ENCODE measurements at places on chromosomes 2 and 18.

GRCh38 chr18:57218281-57218680 lies 71.4 kb downstream of the BOD1L2 start:
- no peak for DNase-seq

- no peak for DNase-seq
Observed at GRCh38 chr18:59460072-59460420, 101.0 kb upstream of the LMAN1 start.

DNA sequence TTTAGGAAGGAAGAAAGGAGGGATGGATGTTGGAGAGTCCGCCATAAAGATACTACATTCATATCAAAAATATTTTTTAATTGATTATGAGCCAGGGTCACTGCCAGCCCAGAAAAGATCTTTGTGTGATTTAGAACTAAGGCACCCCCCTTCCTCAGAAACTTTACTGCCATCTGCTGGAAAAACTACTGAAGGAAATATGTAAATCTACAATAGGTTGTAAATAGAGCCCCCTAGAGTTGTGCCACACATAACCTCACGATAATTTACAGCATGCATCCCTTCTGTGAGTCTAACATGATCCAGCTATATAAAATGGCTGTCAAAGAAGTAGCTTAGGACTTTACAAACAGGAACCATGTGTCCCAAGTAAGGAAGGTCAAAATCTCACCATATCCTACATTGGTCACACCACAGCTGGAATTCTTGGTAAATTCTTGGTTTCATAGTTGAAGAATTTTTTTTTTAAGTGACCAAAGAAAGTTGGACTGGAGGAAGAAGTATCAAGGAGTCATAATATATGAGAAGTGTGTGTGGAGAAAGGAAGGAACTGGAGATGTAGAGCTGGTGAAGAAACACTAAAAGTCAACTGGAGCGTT lies 152.5 kb downstream of the CYP26B1 start:
- DNase-seq = peak; percentile 8

DNA sequence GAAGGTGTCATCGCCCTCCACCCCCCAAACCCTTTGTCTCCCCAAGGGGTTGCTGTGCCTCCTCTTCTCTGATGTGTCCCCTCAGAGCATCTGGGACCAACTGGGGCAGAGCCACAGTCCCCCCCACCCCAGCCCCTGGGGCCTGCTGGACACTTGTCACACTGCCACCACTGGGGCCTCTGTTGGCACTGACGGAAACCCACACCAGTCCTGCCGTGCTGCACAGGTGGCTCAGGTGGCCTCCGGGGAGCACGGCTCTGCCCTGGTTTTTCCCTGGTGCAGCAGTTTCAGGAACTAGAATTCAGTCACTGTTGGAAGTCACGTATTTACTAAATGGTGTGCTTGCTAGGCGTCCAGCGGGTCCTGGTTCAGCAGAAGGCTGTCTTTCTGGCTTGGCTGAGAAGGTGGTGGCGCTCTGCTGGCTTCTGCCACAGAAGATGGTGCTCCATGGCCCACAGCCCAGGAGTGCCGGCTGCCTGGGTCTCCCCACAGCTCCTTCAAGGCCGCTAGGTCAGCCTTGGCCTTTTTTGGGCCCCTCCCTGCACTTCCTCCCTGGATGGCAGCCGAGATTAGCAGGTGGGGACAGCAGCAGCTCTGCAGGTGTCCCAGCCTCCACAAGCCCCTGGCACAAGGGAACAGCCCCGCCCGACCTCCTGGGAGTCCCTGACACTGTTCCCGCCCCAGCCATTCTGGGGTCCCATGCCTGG lies 18.6 kb upstream of the KLHL30 start:
- DNase-seq = no peak

DNA sequence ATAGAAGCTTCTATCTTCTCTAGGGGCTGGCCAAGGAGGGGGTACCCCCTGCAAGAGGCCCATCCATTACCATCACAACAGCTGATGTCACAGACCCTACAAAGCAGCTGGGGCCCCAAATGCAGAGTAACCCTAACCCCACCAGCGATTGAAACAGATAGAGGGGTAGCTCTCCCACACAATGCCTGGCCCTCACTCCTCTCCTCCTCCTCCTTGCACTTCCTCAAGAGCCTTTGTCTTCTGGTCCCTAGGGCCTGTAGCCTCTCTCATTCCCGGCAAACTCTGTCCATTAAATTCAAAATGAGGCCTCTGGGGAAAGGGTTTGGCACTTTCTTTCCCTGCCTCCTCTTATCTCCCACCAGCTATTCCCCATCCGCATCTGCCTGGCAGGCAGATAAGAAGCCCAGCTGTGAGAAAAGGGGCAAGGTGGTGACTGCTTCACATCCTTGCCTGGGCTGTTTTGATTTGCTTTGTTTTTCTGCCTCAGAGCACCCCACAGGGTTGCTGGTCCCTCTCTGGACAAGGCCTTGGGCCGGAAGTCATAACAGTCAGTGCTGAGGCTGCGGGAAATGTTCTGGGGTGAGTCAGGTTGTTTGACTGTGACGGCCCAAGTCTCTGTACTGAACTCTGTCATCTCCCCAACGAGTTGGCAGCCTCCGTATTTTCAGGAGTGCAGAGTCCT lies 26.1 kb upstream of the CYP26B1 start:
- no peak for DNase-seq

GRCh38 chr2:20675701-20676352 lies 8.9 kb downstream of the GDF7 start:
- DNase-seq = no peak

DNA sequence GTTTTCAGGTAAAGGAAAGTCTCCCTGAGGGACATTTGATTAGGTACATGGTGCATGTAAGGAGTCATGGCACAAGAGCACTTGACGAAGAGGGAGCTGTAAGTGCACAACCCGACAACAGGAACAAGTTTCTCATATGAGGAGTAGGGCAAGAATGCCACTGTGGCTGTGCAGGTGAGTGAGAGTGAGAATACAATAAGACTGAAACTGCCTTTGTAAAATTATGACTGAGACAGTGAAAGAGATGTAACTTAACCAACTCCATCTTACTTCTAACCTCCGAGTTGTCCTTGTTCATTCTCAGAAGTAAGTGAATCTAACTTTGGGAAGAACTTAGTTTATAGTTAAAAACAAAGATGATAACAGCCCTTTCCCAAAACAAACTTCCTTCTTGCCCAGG lies 1025.8 kb upstream of the CNTNAP5 start:
- no peak for DNase-seq

- DNase-seq = no peak
Observed at GRCh38 chr2:10471955-10472354, 23.8 kb upstream of the ODC1 start.

DNA sequence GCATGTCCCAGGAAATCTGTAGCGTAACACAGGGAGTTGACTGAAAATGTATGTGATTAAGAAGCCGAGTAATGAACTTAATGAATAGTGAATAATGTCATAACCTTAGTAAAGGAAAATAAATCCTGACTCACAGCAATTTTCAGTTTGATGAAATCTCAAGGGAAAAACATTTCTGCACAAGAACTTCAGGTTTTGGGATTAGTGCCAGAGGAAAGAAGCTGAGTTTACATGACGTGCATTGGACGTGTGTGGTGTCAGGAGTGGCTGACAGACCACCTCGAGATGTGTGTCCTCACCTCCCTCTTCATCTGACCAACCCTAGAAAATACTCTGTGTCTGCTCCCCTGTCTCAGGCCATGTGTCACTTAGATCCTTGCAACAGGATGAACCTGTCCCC lies 39.1 kb downstream of the VWA3B start:
- no peak for DNase-seq

DNA sequence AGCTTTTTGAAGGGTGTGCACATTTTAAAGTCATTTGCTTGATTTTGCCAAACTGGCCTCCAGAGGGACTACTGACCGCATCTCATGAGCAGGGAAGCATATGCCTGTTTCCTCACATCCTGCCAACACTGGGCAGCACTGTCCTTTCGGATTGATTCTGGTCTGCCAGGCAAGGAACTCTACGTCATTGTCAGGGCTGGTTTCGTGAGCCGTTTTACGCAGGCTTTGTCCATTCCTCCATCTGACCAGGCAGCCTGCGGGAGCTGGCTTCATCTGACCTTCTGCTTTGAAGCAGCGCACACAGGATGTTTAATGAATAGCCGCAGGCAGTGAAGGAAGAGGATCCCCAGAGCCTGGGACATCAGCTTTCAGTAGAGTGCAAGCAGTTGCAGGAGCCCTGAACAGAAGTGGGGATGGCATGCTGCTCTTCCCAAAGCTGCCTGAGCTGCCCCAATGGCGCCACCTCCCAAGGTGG lies 46.3 kb upstream of the SEMA4C start:
- DNase-seq = no peak

DNA sequence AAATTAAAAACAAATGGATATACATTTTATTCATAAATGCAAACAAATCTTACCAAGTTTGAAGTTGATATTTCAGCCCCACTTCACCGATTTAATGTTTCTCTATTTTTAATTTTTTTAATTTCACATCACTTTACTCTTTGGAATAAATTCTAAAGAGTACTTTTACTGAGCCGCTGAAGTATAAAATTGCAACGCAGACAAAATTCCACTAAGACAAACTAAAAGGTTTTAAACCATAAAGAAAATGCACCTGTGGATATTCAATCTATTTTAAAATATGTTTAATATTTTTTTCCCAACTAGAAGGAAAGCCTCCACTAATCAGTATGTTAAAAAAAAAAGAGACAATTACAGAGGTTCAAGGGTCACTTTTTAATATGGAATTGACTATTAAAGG lies 1073.9 kb upstream of the CRIM1 start:
- DNase-seq = no peak

GRCh38 chr18:47265197-47265596 lies 13.7 kb upstream of the SKOR2 start:
- no peak for DNase-seq

DNA sequence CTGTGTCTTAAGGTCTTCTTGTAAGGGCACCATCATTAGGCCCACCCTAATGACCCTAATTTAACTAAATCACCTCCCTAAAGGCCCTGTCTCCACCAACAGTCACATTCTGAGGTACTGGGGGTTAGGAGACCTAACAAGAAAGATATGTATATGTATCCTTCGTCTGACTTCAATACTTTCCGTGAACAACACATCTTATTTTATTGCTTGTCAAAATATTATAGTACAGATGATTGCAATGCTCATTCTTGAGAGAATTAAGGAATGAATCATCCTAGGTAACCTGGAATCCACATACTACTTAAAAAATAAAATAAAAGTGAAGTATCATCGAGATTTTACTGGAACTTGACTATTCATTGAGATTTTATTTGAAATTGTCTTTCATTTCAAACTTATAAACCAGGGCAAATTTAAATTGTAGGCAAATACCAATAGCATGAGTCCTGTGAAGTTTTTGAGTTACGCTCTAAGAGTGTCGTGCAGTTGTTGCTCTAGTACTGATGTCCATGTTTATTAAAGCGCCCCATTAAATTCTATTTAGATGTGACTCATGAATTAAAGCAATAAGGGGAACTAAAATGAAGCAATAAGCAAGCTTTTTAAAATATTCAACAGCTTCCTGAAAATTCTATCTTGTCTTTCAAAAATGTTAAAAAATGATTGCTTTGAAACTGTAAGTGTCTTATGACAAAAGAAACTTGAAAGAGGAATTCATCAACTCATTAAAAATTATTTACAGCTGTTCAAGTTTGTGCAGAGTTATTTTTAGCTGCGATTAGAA lies 40.0 kb downstream of the CCDC102B start:
- DNase-seq = no peak

GRCh38 chr2:24815171-24815570 lies 21.9 kb downstream of the CENPO start:
- DNase-seq = no peak

DNA sequence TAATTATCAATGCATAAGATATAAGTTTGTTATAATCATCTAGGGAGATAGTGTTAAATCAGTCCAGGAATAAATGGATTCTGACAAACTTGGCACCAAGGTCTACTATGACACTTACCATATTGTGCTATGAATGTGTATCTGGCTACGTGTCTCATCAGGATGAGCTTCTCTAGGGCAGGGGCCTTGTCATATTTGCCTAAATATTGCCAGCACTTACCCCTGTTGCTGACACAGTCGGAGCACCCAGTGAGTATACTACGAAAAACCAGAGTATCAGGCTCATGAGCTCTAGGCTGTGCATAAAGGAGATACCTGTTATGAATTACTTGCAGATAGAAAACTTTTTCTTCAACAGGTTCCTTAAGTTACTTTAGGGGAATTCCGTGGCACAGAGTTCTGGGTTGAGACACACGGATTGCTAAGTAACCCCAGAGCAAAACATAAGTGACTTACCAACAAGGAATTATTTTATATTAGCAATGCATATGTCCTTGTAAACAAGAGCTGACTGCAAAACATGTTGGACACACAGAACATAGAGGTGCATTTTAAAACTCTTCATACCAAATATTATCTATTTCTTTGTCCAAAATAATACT lies 7.7 kb upstream of the TTC39C start:
- no peak for DNase-seq

Data from Panc1 (cell line).